Endothelial cell (in vitro differentiated cells): ENCODE measurements at places on chromosomes 12 and 14. TPM values are rescaled to one million over a fixed set of nuclear protein-coding genes. Genes with fewer than 3 reads are reported as not detected.

GRCh38 chr12:57609101-57609780, 2.0 kb upstream of the ARHGEF25 start:
- H3K27ac ChIP-seq, result peak overlapping the region; percentile 9
- peak overlapping the region; percentile 42 for H3K4me3 ChIP-seq
- DNase-seq, result no peak
- H3K4me1 ChIP-seq, result peaks cover 9% of the 10 kb centered on the region
- peaks cover 15% of the 10 kb centered on the region for H3K36me3 ChIP-seq
- H3K27me3 ChIP-seq, result peaks cover 9% of the 10 kb centered on the region

- H3K4me1 ChIP-seq, result no peaks in the 10 kb centered on the region
- H3K27me3 ChIP-seq, result no peaks in the 10 kb centered on the region
- no peaks in the 10 kb centered on the region for H3K36me3 ChIP-seq
- DNase-seq, result no peak
- H3K27ac ChIP-seq, result no peak overlapping the region
- no peak overlapping the region for H3K4me3 ChIP-seq
These were observed 1057.6 kb downstream of the GALC start for GRCh38 chr14:86935241-86935885.

The IAPP gene
- total RNA-seq, result not detected

DNA sequence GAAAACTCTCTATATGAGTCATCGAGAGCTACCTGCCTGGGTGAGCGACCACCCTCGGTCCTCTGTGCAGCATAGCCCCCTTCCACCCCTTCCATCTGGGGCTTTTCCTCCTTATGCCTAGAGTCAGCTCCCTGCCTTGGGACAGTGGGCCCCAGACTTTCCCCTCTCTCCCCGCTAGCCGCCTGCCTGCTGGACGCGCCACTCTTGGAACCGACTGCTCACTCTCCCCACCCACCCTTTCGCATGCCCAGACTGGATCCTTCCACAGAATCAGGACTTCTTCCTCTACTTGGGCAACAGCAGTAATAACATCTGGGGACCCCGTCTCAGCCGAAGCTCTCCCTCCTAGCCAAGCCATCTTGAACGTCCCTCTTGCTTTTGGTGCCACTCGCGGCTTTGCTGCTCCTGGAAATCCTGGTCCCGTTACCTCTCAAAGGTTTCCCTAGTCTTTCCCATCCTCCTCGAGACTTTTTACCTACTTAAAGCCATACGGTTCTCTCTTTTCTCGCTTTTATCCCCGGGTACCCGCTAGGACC, 671 bp downstream of the ESYT1 start:
- peaks cover 46% of the 10 kb centered on the region for H3K36me3 ChIP-seq
- H3K4me1 ChIP-seq, result peaks cover 61% of the 10 kb centered on the region
- H3K27me3 ChIP-seq, result peaks cover 25% of the 10 kb centered on the region

- H3K36me3 ChIP-seq, result peaks cover 23% of the 10 kb centered on the region
- no peak overlapping the region for H3K27ac ChIP-seq
- H3K4me1 ChIP-seq, result peaks cover 11% of the 10 kb centered on the region
- H3K4me3 ChIP-seq, result no peak overlapping the region
- no peaks in the 10 kb centered on the region for H3K27me3 ChIP-seq
These were observed 130.1 kb downstream of the PRKCH start for GRCh38 chr14:61451491-61451890.

DNA sequence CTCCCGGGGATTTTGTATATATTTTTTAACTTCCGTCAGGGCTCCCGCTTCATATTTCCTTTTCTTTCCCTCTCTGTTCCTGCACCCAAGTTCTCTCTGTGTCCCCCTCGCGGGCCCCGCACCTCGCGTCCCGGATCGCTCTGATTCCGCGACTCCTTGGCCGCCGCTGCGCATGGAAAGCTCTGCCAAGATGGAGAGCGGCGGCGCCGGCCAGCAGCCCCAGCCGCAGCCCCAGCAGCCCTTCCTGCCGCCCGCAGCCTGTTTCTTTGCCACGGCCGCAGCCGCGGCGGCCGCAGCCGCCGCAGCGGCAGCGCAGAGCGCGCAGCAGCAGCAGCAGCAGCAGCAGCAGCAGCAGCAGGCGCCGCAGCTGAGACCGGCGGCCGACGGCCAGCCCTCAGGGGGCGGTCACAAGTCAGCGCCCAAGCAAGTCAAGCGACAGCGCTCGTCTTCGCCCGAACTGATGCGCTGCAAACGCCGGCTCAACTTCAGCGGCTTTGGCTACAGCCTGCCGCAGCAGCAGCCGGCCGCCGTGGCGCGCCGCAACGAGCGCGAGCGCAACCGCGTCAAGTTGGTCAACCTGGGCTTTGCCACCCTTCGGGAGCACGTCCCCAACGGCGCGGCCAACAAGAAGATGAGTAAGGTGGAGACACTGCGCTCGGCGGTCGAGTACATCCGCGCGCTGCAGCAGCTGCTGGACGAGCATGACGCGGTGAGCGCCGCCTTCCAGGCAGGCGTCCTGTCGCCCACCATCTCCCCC, 777 bp downstream of the ASCL1 start:
- H3K4me3 ChIP-seq, result peak overlapping the region; percentile 83
- peaks cover 55% of the 10 kb centered on the region for H3K27me3 ChIP-seq
- H3K36me3 ChIP-seq, result peaks cover 12% of the 10 kb centered on the region
- peak; percentile 55 for DNase-seq

The PTPN11 gene
- total RNA-seq, result 97.8 TPM

The SLC25A21 gene
- 1.2 TPM for total RNA-seq

The EXOC3L4 gene
- total RNA-seq, result not detected

DNA sequence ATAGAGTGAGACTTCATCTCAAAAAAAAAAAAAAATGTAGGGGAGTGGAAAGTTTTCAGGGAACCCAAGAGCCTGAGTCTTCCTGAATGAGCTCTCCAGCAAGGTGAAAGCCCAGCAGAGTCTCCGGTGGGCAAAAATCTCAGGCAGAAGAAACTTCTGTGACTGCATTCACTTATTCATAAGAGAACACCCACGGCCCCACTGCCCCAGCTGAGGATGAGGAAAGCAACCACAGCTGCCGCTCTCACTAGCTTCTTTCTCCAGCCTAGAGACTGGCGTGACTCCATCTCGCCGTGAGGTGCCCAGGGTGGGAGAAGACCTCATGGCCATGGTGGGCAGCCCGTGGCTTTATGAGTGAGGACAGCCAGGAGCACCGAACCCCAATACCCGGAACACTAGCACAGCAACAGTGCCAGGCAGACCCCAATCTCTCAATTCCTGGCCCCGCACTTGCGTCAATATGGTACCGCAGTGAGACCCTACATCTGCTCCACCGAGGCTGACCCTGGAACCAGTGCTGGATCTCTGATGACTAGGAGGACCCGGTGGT, 29.7 kb upstream of the DYNC1H1 start:
- no peak for DNase-seq
- H3K27ac ChIP-seq, result no peak overlapping the region
- no peaks in the 10 kb centered on the region for H3K27me3 ChIP-seq
- H3K4me1 ChIP-seq, result no peaks in the 10 kb centered on the region
- H3K36me3 ChIP-seq, result no peaks in the 10 kb centered on the region

The HOXC13 gene
- total RNA-seq, result 0.38 TPM

DNA sequence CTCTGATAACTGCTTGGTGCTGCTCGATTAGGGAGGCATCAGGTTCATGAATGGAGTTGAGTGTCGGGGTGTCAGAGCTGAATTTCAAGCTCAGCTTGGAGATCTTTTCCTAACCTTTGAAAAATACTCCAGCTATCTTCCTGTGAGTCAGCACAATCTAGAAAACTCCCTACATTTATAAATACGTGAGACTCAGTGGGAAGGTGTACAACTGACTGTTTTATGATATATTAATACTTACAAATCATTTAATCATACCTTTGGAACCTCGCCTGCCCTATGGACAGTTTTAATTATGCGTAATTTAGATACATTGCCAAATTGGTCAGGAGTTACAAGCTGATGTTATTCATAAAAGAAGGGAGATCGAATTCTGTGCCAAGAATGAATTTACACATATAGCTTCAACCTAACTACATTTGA, 961 bp downstream of the CMAS start:
- peak overlapping the region; percentile 77 for H3K27ac ChIP-seq
- no peaks in the 10 kb centered on the region for H3K36me3 ChIP-seq
- no peak for DNase-seq
- H3K27me3 ChIP-seq, result no peaks in the 10 kb centered on the region

DNA sequence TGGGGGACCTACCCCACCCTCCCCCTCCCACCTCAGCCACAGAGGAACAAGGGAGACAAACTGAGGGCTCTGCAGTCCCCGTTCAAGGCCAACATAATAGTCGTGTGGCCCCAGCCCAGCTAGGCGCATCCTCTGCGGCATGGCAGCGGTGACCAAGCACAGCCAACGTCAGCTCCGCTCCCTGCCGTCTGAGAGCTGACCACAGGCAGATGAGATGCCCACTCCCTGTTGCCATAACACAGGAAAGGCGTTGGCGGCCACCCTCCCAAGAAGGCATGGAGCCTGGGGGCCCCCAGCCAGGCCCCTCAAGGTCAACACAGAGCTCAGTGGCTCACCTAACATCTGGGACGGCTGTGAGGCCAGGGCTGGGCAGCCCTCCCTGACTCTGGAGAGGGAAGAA, 32.6 kb upstream of the UBC start:
- H3K36me3 ChIP-seq, result peaks cover 11% of the 10 kb centered on the region
- peaks cover 6% of the 10 kb centered on the region for H3K27me3 ChIP-seq
- DNase-seq, result no peak
- H3K27ac ChIP-seq, result no peak overlapping the region
- H3K4me1 ChIP-seq, result peaks cover 6% of the 10 kb centered on the region

The TAS2R8 gene
- total RNA-seq, result 0.44 TPM

DNA sequence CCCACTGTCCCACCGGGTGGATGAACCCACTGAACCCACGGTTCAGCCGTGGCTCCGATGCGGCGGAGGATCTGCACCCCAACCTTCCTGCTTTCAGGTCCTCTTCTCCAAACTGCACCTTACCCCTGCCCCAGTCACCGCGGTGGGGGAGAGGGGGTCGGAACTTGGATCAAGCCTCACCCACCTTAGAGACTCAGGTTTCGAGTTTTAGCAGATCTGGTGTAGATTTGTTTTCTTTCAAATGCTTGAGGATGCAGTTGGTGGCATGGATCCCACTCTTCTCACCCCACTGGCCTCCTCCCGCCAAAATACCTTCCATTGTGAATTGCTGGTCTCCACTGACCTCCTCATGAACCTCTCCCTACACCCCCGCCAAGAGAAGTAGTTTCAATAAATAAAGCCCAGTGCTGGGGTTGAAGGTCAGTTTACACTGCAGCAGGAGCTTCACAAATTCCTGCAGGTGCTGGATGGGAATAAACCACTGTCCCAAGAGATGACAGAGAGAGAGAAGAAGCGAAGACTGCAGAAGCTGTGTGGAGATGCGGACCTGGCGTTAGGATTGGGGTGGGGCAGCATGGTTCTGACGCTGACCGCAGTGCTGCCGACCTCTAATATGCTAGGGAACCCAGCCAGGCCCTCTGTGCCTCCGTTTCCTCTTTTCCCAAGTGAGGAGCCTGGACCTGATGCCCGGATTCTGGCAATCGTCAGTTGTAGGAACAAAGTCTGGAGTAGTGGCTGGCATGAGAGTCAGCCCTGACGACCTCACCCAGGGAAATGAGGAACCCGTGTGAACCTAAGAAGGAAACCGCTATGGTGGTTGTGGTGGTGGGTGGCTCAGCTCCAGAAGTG, 7.4 kb downstream of the TTC6 start:
- no peak for DNase-seq
- H3K27ac ChIP-seq, result no peak overlapping the region
- H3K4me3 ChIP-seq, result no peak overlapping the region
- peaks cover 2% of the 10 kb centered on the region for H3K4me1 ChIP-seq

The PRICKLE1 gene
- 15.6 TPM for total RNA-seq

GRCh38 chr14:68405961-68406360, 386.9 kb downstream of the ZFP36L1 start:
- DNase-seq, result no peak
- no peak overlapping the region for H3K27ac ChIP-seq
- H3K27me3 ChIP-seq, result peaks cover 2% of the 10 kb centered on the region
- H3K36me3 ChIP-seq, result no peaks in the 10 kb centered on the region

The ABCD2 gene
- total RNA-seq, result not detected

The GPHB5 gene
- total RNA-seq, result not detected

The WNT1 gene
- total RNA-seq, result not detected

- no peaks in the 10 kb centered on the region for H3K36me3 ChIP-seq
- no peak overlapping the region for H3K27ac ChIP-seq
- H3K4me3 ChIP-seq, result no peak overlapping the region
These were observed 55.1 kb upstream of the CMKLR1 start for GRCh38 chr12:108394196-108394595.

GRCh38 chr12:1618489-1618888, 10.5 kb upstream of the WNT5B start:
- H3K27ac ChIP-seq, result no peak overlapping the region
- H3K36me3 ChIP-seq, result no peaks in the 10 kb centered on the region
- H3K27me3 ChIP-seq, result no peaks in the 10 kb centered on the region
- H3K4me1 ChIP-seq, result peaks cover 11% of the 10 kb centered on the region

The NFYB gene
- total RNA-seq, result 19.7 TPM

The PRR4 gene
- total RNA-seq, result 3.7 TPM

- H3K27me3 ChIP-seq, result peaks cover 1% of the 10 kb centered on the region
- H3K36me3 ChIP-seq, result no peaks in the 10 kb centered on the region
- DNase-seq, result no peak
- no peak overlapping the region for H3K27ac ChIP-seq
- H3K4me1 ChIP-seq, result peaks cover 40% of the 10 kb centered on the region
These were observed 78.4 kb upstream of the PPM1H start for GRCh38 chr12:63013302-63013701.

The RNF31 gene
- total RNA-seq, result 90.2 TPM

GRCh38 chr14:79363291-79363690, 848.0 kb downstream of the DIO2 start:
- no peaks in the 10 kb centered on the region for H3K36me3 ChIP-seq
- no peaks in the 10 kb centered on the region for H3K27me3 ChIP-seq
- no peak overlapping the region for H3K27ac ChIP-seq
- H3K4me3 ChIP-seq, result no peak overlapping the region
- no peaks in the 10 kb centered on the region for H3K4me1 ChIP-seq
- DNase-seq, result no peak

The OR6C2 gene
- total RNA-seq, result not detected

GRCh38 chr12:121107681-121108080, 25.0 kb upstream of the P2RX7 start:
- no peak overlapping the region for H3K4me3 ChIP-seq
- no peaks in the 10 kb centered on the region for H3K4me1 ChIP-seq
- no peaks in the 10 kb centered on the region for H3K27me3 ChIP-seq
- no peak overlapping the region for H3K27ac ChIP-seq
- no peak for DNase-seq
